Panc1 (cell line): ENCODE measurements at places on chromosomes 12 and 14. TPM values are rescaled to one million over a fixed set of nuclear protein-coding genes. Genes with fewer than 3 reads are reported as not detected.

DNA sequence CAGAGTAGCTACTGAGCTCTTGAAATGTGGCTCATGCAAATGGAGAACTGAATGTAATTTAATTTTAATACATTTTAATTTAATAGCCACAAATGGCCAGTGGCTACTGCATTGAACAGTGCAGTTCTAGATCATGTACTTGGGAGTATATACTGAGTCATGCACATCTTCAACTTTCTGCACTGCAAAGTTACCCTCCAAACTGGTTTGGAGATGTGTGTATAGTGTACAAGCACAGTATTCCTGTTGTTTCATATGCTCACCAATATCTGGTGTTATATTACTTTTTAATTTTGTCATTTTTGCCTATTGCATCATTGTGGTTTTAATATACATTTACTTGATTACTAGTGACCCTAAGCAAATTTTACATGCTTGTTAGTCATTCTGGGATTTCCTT is 372.8 kb downstream of the NELL2 start:
- DNase-seq, result no peak

DNA sequence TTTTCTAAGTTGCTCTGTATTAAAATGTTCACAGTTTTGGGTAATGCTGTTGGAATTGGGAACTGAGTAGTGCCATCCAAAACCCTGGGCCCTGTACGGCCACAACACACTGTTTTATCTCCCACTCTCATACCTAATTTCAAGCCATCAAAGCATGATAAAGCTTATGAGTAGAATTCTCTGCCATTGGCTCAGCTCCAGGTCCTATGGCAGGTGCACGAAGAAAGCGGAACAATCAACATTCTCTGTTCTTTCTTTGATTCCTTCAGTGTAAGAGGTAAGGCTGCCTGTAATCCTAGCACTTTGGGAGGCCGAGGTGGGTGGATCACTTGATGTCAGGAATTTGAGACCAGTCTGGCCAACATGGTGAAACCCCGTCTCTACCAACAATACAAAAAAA is 394.9 kb downstream of the CCDC91 start:
- no peak for DNase-seq

GRCh38 chr12:55912908-55913307 is 14.8 kb downstream of the PYM1 start:
- no peak for DNase-seq

GRCh38 chr12:59115995-59116394 is 195.7 kb upstream of the LRIG3 start:
- DNase-seq, result no peak

- DNase-seq, result no peak
Measured at GRCh38 chr14:24072436-24072835, 1.1 kb downstream of the CPNE6 start.

- DNase-seq, result no peak
Measured at GRCh38 chr12:93297536-93297935, 80.2 kb upstream of the NUDT4 start.

- no peak for DNase-seq
Measured at GRCh38 chr14:103178521-103178920, 55.3 kb downstream of the TNFAIP2 start.

GRCh38 chr14:88426271-88426670 is 40.8 kb downstream of the SPATA7 start:
- no peak for DNase-seq

DNA sequence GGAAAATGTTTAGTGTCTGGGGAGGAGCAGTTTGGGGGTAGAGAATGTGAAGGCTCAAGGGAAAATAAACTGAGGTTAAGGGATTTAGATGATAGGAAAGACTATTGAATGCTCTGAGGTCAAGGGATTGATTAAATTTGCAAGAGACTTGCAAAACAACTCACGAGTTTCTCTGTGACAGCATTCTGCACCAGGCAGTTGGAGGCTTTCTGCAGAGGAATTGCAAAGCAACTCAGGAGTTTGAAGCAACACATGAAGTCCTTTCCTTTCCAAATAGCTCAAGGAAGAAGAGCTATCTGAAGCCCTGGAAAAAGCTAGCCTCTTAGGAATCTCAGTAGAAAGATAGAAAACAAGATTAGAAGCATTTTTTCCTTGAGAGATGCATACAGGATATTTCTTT is 23.9 kb downstream of the SLC7A8 start:
- DNase-seq, result no peak

DNA sequence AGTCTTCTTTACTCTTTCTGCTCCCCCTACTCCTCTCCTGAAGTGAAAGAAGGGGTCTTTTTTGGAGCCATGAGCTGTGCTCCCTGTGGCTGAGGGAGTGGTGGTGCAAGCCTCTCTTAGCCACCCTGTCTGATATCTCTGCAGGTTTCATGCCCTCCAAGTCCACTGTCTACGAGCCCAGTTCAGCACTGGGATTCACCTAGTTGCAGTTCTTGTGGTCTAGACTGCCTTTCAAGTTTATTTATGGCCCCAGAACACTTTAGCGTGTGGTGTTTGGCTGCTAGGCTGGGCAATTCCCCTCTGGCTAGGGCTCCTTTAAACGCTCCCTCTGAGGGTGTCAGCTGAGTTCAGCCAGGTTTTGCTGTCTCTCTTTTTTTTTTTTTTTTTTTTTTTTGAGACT is 908.6 kb downstream of the TRHDE start:
- no peak for DNase-seq

GRCh38 chr12:108043750-108044533 is 85.1 kb upstream of the WSCD2 start:
- no peak for DNase-seq

HOXC9 gene
- total RNA-seq, result 37.2 TPM

OSBPL8 gene
- 76.9 TPM for total RNA-seq

KRT75 gene
- 0.15 TPM for total RNA-seq

LMNTD1 gene
- 0.13 TPM for total RNA-seq

GLIPR1L2 gene
- 0.72 TPM for total RNA-seq

SLC6A12 gene
- 1.0 TPM for total RNA-seq

TAS2R7 gene
- total RNA-seq, result not detected

LRRC43 gene
- total RNA-seq, result 1.5 TPM
